ENCODE measurements at places on chromosomes 3 and 15. TPM values are rescaled to one million over a fixed set of nuclear protein-coding genes. Genes with fewer than 3 reads are reported as not detected.

- no peak for DNase-seq
Measured at GRCh38 chr3:27990324-27990723, 251.1 kb upstream of the CMC1 start.

Gene SUSD5
- 2.5 TPM for total RNA-seq

DNA sequence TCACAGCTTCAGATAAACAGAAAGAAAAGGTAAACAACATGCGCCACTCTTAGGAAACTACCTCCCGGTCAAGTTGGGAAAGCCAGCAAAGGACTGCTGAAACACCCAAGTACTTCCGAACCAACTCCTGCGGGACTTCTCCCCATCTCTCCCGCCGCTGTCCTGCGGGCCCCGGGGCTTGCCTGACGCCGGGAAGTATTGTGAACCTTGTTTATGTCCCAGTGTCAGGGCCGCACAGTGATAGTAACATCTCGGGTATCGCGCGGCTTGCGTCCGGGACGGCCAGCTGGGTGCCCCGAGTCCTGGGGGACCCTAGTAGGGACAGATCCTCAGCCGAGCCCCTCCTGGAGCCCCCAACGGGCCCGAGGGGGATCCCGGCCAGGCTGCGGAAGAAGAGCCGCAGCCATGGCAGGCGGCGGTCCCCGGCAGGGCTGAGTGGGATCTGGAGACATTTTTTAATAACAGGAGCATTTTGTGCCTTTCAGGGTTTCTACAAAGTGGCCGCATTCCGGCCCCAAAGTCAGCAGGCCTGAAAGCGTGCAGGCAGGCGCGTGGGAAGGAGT lies 756 bp downstream of the CLPX start:
- no peak for DNase-seq

- no peak for DNase-seq
Measured at GRCh38 chr3:30984855-30985749, 90.6 kb upstream of the GADL1 start.

- no peak for DNase-seq
Measured at GRCh38 chr3:179967622-179968021, 69.1 kb downstream of the PEX5L start.

Gene GRK7
- total RNA-seq = not detected

- no peak for DNase-seq
Measured at GRCh38 chr3:163779396-163780344, 1298.6 kb downstream of the SI start.

DNA sequence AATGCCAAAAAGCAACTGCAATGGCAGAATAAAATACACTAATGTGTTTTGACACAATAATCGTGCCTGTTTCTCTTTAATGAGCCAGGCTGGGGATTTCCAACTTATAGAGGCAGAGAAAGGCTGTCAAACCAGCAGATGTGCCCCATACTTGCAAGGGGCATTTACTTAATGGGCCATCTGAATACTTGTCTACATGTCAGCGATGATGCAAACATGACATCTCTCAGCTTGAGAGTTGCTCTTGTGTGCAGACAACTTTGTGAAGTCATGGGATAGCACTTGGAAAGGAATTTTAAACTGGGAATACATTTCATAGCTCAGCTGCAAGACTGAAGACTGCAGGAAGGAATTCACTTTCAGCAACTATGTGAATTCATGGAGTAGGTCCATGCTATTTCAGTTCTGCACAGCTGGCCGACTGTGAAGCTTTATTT lies 127.4 kb upstream of the ADAMTS9 start:
- DNase-seq = no peak

- DNase-seq = no peak
Measured at GRCh38 chr15:33022629-33023028, 171.9 kb downstream of the FMN1 start.

Gene PKM
- 1,181 TPM for total RNA-seq

Gene DNAJB11
- 101 TPM for total RNA-seq

DNA sequence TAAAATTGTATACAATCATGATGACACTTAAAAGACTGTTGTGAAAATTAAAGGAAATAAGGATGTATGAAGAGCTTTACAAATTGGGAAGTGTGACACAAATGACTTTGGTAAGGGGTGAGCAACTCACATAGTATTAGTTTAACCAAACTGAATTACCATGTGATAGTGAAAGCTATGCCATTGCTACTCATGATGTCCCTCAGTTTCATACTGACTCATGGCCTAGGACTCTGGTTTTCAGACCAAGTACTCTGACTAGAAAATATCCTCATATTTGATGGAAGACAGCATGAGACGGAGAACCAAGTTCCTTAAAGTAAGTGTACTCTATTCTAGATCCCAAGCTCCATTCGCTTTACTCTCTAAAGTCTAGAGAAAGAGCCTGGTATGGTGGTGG lies 203.2 kb upstream of the ICE2 start:
- no peak for DNase-seq

Gene RYR3
- not detected for total RNA-seq

- DNase-seq = no peak
Measured at GRCh38 chr3:55728461-55729100, 241.5 kb upstream of the WNT5A start.

DNA sequence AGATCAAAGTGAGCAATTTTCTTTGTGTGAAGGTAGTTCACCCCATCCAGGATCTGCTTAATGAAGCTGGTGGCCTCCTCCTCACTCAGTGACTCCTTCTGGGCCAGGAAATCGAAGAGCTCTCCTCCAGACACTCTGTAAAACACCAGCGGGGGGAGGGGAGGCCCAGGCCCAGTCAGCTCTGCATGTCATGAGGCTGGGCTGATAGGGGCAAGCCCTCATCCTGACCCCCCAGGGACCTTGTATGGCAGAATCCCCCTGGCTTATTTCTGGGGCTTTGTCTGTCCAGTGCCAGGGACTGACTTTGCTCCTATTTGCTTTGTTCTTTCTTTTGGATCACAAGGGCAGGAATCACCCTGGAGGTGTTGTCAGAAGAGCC lies 74.9 kb downstream of the DAPK2 start:
- DNase-seq = no peak

GRCh38 chr3:62622553-62623174 lies 249.3 kb upstream of the FEZF2 start:
- DNase-seq = peak; percentile 52

Gene TF
- 0.12 TPM for total RNA-seq

DNA sequence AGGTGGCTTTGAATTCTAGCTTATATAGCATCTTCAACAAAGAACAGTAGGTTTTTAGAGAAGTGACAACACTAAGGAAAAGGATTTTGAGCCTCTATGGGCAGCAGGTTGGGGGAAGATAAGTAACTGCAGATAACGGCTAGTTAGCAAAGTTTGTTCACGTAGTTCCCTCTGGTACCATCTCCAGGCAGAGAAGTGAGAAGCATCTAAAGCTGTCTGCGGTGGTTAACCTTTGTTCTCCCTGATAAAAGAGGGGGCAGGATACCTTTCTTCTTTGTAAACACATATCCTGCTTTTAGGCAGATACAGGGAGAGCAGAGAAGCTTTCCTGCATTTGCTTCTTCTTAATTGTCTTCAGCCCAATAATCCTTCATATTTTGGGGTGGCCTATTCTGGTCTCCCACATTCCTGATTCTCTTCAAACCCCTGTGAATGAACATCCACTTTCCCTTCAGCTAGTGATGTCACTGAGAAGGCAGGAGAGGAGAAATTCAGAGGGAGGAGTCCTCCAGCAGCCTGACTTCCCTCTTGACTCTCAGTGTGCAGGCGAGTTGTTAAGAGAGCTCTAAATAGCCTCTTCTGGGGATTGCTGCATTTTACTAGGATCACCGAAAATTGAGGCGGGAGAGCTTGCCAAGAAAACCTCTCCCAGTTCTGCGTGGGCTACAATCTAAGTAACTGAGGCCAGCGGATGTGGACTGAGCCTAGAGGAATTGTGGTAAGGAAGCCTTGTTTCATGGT lies 393.7 kb upstream of the C2CD4B start:
- DNase-seq = no peak

DNA sequence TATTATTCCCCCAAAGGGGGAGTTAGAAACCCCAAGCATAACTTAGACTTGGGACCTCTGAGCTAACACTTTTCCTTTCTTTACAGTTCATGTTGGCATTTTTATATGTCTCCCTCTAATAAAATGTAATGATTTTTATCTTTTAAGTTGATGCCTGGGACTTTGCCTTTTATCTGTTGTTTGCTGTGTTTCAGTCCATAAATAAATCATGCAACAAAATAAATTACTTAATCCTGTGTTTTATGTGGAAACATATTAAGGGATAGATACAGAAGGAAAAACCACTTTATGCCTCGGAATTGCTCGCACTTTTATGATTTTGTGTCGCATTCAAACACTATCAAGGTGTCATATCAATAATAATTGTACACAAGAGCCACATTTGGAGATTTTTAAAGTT lies 93.7 kb upstream of the TBC1D5 start:
- no peak for DNase-seq

- DNase-seq = no peak
Measured at GRCh38 chr3:87053553-87053952, 62.6 kb upstream of the VGLL3 start.

GRCh38 chr3:107543666-107544065 lies 20.9 kb downstream of the BBX start:
- no peak for DNase-seq

- DNase-seq = no peak
Measured at GRCh38 chr15:29092376-29093064, 177.1 kb downstream of the NSMCE3 start.

GRCh38 chr3:128663151-128663550 lies 12.5 kb upstream of the RPN1 start:
- DNase-seq = no peak

DNA sequence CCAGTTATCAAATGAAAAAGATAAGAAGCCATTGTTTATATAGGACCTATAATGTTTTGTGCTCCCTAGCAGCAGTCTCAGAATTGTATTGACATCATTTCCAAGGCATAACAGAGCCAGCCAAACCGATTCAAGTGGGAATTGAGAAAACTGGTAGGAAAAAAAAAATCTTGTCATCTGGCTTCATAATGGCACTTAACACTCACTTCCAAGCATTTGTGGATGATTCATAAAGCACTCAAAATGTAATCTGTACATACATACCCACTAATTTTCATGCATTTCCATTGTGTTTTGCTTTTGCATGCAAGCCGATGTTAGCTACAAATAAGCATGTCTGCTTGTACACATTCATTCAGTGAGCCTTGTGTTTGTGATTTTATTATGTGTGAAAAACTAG lies 18.6 kb upstream of the TRPC1 start:
- no peak for DNase-seq

DNA sequence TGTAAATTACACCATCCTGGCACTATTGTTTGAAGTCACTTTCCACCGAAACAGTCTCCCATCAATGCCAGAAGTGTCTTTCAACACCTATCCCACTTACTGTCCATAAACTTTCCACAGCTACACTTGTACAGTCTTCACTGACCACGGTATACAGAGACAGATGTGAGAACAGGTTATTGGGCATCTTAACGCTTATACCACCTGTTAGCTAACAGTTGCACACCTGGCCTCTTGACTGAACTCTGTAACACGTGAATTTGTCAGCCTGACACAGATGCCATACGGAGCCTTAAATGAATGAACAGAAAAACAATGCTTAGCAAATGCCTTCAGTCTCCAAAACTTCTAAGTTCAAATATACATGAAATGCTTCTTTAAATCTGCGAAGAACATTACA lies 440.5 kb downstream of the SHQ1 start:
- DNase-seq = no peak

- DNase-seq = no peak
Measured at GRCh38 chr3:196273655-196274054, 13.9 kb downstream of the PCYT1A start.

Gene GRIP2
- 0.06 TPM for total RNA-seq

- no peak for DNase-seq
Measured at GRCh38 chr3:127908951-127909350, 6.1 kb upstream of the KBTBD12 start.

Measured in glomerular endothelial cell (primary cell).